A673 (cell line): ENCODE measurements at places on chromosomes 6 and 20. TPM values are rescaled to one million over a fixed set of nuclear protein-coding genes. Genes with fewer than 3 reads are reported as not detected.
A peak's percentile ranks its signal among the peaks of the same experiment; 100 is the strongest.

Gene CST2
- not detected in 2 replicates for total RNA-seq

DNA sequence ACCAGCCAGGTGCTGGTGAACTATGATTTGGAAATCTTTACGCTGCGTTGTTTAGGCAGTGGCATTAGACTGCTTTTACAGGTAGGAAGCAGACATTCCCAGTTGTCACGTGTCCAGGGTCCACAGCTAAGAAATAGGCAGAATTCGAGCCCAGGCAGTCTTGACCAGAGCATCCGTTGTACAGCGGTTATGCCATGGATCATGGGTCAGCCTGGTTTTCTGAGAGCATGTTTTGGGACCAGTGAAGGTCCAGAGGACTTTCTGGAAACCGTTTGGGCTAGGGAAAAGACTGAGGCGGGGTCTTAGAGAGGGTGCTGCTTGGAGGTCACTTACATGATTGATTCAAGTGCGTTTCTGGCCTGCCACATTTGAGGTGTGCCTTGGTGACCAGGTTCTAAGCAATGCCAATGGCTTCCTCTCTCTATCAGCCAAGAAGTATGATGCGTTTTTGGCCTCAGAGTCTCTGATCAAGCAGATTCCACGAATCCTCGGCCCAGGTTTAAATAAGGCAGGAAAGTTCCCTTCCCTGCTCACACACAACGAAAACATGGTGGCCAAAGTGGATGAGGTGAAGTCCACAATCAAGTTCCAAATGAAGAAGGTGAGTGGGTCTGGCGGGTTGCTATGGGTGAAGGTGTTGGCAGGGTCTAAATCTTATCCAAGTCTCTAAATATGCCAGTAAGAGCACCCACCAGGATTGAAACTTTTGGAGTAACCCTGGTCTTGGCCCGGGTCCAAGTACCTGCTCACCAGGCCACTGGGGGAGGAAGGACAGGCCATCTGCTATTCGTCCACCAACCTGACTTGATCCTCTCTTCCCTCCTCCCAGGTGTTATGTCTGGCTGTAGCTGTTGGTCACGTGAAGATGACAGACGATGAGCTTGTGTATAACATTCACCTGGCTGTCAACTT lies 1.8 kb downstream of the RPL10A start:
- no peak for DNase-seq
- H3K36me3 ChIP-seq = peaks cover 67% of the 10 kb centered on the region
- H3K27me3 ChIP-seq = no peaks in the 10 kb centered on the region

DNA sequence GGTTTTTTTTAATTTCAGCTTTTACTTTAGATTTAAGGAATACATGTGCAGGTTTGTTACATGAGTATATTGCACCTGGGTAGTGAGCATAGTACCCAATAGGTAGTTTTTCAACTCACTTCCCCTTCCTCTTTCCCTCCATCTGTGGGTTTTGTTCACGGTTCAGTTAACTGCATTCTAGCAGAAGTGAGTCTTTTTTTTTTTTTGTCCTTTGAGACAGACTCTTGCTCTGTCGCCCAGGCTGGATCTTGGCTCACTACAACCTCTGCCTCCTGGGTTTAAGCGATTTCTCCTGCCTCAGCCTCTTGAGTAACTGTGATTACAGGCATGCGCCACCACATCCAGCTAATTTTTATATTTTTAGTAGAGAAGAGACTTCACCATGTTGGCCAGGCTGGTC lies 8.7 kb downstream of the UBR2 start:
- DNase-seq = no peak
- H3K36me3 ChIP-seq = peaks cover 10% of the 10 kb centered on the region
- no peak overlapping the region for H3K27ac ChIP-seq
- H3K27me3 ChIP-seq = no peaks in the 10 kb centered on the region
- H3K4me1 ChIP-seq = no peaks in the 10 kb centered on the region
- no peak overlapping the region for H3K4me3 ChIP-seq

DNA sequence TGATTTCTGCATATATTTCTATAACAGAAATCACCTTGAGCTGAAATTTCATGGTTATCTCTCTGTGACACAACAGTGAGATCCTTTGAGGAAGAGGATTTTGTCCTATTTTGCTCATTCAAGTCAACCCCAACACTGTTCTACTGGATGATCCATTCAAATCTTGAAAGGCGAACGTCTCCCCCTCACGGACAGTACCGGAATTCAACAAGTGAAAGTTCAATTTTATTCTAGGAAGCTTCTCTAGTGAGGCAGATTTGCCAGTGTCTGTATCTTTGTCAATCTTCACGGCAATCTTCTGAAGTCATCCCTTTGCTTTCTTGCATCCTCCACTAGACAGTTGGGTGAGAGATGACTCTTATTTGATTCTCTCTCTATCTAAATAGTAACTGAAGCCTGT lies 91.7 kb upstream of the PDE7B start:
- no peaks in the 10 kb centered on the region for H3K4me1 ChIP-seq
- H3K27ac ChIP-seq = no peak overlapping the region
- H3K36me3 ChIP-seq = no peaks in the 10 kb centered on the region
- DNase-seq = peak; percentile 59
- H3K4me3 ChIP-seq = no peak overlapping the region
- peaks cover 10% of the 10 kb centered on the region for H3K27me3 ChIP-seq

GRCh38 chr20:40691566-40692239 lies 2.7 kb upstream of the MAFB start:
- no peaks in the 10 kb centered on the region for H3K36me3 ChIP-seq
- no peak overlapping the region for H3K27ac ChIP-seq

DNA sequence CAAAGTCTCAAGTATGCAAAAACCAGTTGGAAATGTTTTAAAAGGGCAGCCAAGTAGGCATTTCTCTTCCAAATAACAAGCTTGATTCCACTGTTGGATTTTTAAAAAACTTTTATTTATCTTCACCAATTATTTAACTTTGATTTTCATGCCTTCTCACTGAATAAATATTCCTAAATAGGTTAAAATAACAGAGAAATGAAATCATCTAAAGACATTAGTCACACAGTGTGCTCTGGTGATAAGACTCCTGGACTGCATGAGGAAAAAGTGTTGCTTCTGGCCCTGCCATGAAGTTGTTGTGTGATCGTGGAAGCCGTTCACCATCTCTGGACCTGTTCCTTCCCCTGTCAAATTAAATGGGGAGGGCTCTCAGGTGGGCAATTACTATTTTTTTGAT lies 33.8 kb upstream of the IGF2R start:
- no peaks in the 10 kb centered on the region for H3K36me3 ChIP-seq
- H3K27me3 ChIP-seq = peaks cover 7% of the 10 kb centered on the region
- no peak overlapping the region for H3K4me3 ChIP-seq
- DNase-seq = no peak
- H3K4me1 ChIP-seq = no peaks in the 10 kb centered on the region
